Sciatic nerve (tissue), 2 donors: ENCODE measurements at places on chromosomes 11 and 22.

GRCh38 chr22:33272180-33272579, 214.0 kb upstream of the SYN3 start:
- DNase-seq, result no peak

GRCh38 chr22:45577746-45578523, 75.3 kb downstream of the FBLN1 start:
- DNase-seq, result peak; percentile 93

DNA sequence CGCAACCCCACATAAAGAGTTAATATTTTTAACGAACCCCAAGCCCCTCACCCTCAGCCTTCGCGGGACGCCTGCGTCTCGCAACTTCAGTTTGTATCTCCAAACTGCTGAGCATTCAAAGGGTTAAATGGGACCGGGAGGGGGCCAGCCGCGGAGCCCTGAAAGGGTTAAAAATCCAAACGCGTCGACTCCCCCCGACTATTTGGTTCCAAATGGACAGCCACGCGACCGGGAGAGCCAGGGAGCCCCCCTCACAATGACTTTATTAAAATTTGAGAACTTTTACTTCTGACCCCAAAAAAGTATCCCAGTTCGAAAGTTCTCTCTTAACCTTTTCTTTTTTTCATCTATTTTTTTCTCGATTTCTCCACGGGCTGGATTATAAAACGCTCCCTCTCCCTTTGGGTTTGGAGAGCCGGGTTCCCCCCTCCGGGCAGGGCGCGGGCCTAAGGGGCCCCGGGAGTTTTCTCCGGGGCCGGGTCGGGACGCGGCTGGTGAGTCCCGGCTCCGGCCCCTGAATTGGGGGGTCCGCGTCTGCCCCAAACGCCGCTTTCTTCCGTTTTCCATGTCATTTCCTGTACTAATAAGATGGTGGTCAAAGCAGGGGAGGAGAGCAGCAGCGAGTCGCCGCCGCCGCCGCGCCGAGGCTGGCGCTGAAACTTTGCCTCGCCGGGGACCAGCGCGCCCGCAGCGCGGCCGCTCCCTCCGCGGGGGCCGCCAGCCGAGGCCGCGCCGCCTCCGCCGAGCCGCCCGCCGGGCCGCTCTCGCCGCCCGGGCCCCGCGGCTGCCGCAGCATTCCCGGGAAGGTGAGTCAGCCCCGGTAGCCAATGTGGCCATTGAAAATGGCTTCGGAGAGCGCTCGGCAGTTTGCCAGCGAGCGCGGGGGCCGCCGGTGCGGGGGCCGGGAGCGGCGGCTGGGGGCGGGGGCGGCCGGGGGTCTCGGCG, at the start of gene PRDM11:
Gene PRDM11 (plus strand): TSS at position 568 of the 945 bp plus-strand sequence. CDS start 35,128 bp downstream, outside the sequence.
- DNase-seq, result peak; percentile 78

DNA sequence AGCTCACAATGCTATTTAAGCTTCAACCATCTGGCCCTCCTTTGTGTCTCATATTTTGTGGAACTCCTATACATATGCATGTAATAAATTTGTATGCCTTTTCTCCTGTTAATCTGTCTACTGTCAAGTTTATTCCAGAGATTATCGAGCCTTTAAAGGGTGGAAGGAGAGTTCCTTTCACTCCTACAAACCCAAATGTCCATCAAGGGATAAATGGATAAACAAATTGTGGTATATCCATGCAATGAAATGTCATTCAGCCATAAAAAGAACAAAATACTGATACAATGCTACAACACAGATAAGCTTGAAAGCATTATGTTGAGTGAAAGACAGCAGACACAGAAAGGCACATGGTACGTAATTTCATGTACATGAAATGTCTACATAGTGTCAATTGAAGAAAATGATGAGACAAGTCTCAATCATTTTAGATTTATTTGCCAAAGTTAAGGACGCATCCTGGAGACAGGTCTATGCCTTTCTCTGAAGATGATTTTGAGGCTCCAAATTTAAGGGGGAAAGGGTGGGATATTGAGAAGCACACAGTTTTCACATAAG, 17.7 kb upstream of the FEZ1 start:
- DNase-seq, result no peak

GRCh38 chr22:47697861-47698260, 935.4 kb downstream of the TBC1D22A start:
- DNase-seq, result no peak

DNA sequence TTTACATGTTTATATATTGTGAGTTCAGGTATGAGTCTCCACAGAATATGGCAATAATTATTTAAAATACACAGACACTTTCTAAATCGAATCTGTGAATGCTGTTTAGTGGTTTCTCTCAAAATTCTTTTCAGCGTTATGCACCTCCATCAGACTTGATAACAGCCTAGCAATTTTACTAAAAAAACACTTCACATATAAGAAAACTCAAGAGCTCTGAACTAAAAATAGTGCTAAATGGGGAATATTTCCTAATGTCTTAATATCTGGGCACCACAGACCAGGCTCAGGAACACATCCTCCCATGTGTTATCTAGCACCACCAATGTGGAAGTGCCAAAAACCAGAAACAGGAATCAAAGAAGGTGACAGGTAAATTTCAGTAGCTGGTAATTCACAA, 47.9 kb downstream of the ARHGAP32 start:
- no peak for DNase-seq

GRCh38 chr11:133896028-133896427, 50.7 kb upstream of the SPATA19 start:
- peak; percentile 6 for DNase-seq

DNA sequence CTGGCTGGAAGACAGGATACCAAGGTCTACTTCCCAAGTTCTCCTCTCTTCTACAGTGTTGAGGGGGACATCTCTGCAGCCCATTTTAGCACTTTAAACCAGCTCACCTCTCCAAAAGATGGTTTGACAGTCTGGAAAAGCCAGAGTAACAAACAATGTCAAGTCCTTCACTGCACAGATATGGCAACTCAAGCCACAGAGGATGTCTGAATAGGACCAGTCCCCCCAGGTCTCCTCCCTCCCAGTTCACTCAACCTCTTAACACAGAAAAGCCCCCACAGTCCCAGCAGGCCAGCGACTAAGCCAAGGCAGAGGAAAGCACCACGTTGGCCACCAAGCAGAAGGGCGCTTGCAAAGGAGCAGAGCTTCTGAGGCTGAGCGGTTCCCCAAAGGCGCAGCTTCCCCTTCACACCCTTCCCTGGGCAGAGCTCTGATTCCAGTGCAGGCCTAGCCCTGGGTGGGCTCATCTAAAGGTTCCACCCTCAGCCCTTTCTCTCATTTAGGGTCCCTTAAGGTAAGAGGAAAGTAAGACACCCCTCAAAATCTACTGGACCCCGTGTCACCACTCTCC, 62.7 kb downstream of the PAK1 start:
- peak; percentile 63 for DNase-seq

GRCh38 chr11:11733246-11733747, 108.5 kb upstream of the USP47 start:
- no peak for DNase-seq

DNA sequence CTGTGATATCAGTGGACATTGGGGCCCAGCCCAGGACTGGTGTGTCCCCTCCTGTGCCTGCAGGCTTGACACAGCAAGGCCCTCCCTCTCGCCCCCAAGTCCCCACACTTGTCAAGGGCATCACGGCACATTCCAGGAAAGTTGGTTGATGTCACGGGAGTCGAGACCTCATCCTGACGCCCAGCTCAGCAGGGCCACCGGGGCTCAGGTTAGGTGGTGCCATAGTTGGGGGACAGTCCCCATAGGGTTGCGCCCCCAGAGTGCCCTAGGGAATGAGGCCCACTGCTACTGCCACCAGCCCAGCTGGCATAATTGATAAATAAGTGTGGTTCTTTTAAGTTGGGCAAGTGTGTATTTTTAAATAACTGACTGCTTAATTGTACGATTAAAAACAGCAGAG, 28.3 kb upstream of the GRAMD4 start:
- no peak for DNase-seq

DNA sequence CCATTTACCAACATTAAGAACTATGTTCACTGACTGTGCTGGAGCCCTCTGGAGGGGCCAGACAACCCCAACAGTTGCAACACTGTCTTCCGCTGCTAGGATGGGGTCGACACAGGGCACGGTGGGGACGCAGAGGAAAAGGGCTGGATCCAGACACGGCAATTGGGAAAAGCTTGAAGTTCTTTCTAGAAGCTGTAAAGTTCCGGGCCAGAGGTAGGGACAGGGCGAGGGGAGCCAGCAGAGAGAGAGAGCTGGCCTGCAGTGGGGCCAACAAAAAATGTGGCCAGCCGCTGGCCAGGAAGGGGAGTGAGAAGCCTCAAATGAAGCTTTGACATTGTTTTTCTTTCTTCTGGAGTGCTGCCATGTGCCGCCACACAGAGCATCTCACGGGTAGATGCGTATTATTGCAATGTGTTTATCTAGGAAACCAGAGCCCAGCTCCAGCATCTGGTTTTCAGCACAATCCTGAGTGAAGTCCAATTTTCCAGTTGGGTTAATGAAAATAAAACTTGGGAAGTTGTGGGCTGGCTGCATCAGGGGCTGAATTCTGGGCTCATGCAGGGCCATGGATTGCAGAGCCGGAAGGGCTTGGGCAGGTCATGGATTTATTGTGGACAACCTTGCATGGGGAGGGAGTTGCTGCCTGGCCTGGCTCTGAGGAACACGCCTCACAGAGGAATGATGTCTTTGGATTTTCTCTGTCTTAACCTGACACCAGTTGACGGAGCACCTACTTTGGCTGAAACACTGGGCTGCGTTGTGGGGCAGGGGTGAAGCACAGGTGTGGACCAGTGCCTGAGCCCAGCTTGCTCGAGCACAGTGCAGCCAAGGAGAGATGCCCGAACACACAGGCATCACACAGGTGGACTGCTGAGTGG, 67.6 kb upstream of the AMPD3 start:
- DNase-seq, result peak; percentile 83

DNA sequence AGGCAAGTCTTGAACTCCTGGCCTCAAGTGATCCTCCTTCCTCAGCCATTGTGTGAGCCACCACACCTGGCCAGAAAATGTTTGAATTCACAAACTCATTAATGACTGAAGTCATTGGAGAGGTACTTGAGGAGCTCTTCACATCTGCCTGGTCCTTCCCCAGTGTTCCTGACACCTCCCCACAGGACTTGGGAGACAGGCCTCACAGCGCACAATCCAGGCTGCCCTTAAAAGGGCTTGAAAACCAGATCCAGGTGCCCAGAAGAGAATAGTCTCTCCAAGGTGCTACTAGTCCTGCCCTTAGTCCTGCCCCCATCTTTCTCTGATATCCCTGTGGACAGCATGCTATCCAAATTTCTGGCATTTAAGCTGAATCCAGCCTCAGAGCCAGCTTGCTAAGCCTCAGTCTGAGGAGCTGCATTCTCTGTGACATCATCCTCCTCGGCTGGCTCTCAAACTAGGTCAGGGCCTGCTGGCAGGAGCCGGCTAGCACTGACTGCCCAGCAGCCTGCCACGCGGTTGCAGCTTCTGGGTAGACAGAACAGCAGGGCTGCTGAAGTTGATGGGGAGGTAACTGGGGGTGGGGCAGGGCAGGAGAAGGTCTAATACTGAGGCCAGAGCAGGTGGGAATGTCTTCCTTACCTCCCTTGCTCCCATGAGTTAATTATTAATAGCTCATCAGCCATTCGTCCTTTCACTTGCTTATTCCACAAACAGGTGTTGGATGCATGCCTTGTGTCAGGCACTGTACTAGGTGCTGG, 35.3 kb upstream of the NECTIN1 start:
- DNase-seq, result no peak

DNA sequence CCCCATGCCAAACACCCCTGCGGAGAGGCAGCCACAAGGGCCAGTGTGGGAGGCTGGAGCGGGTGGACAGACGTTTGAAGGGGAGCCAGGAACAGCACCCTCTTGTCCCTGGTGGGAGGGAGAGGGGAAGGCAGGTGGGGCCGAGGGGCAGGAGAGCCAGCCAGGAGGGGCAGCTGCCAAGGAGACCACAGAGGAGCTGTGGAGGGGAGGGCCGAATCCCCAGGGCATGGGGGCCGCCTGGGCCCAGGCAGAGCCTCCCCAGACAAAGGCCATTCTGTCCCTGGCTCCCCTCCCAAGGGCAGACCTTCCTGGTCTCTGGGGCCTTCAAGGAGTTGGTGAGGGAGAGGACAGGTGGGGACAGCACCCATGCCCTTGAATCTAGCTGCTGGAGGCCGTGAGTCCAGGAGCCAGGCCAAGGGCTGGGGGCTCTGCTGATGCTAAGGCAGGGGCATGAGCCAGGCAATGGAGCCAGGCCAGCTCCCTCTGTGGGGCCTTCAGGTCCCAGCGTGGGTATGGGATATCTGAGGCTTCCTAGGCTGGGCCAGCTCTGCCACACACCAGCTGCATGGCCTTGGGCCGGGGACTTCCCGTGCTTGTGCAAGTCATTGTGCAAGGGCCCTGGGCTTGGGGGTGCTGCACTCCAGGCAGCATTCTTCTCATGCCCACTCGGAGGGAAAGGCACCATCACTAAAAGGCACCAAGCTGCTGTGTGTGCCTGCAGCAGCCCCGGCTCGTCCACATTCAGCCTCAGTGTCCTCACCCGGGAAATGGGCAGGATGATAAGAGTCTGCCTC, 11.4 kb downstream of the EMID1 start:
- DNase-seq, result no peak
